Kidney (tissue), 22 donors: ENCODE measurements at places on chromosomes 11 and 22. TPM values are rescaled to one million over a fixed set of nuclear protein-coding genes. Genes with fewer than 3 reads are reported as not detected.

PDHX gene
- polyA plus RNA-seq: 29.6 TPM

DNA sequence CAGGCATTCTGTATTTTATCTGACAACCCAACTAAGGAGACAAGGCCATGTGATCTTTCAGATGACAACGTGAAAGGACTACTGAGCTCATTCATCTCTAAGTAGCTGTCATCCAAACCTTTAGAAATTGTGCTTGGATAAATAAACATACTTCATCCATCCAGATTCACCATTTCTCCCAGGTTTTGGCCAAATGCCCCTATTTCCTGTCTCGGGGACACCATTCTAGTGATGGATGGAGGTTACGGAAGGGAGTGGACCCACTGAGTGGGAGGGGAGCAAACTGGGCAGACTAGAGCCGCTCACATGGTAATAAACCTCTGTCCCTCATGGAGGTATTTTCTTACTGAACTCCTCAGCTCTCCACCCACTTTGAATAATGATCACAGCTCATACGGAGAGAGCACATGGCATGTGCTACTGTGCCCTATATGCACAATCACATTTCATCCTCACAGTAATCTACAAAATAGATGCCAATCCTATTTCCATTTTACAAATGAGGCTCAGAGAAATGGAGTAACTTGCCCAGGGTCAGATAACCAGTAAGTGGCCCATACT lies 114.4 kb downstream of the SLC1A2 start:
- no peak for DNase-seq

ABCC8 gene
- 3.2 TPM for polyA plus RNA-seq

GRCh38 chr11:68552542-68552941 lies 92.0 kb downstream of the PPP6R3 start:
- no peak for DNase-seq

- DNase-seq: no peak
Observed at GRCh38 chr11:59667812-59668187, 1.0 kb downstream of the PATL1 start.

GRCh38 chr11:125211191-125211947 lies 46.8 kb downstream of the PKNOX2 start:
- DNase-seq: no peak

DNA sequence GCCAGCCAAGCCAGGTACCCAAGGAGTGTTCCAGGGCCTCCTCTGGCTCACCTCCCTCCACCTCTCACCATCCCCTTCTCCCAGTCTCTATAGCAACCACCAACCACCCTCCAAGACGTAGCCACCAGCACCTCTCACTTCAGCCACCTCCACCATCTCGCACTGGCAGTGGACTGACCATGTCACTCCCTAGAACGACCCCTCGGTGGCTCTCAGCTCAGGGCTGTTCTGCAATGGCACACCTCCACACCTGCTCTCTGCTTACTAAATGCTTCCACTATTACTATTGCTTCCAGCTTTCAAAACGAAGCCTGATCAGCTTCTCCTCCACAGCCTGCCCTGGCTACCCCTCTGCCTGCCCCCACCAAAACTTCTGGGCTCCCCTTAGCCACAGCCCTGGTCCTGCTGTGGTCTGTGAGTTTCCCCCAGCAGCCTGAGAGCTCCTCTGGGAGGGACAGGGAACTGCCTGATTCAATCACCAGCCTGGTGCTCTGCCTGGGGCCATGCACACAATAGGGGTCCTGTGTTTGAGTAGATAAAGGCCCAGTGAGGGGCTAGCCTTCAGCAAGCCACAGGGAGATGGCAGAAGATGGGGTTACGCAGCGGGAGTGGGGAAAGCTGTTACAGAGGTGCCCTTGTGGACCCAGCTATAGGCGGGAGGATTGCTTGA lies 17.5 kb upstream of the CBX7 start:
- no peak for DNase-seq

- DNase-seq: no peak
Observed at GRCh38 chr11:68351450-68352275, 39.3 kb downstream of the LRP5 start.

- no peak for DNase-seq
Observed at GRCh38 chr11:98940913-98941312, 79.8 kb upstream of the CNTN5 start.

DNA sequence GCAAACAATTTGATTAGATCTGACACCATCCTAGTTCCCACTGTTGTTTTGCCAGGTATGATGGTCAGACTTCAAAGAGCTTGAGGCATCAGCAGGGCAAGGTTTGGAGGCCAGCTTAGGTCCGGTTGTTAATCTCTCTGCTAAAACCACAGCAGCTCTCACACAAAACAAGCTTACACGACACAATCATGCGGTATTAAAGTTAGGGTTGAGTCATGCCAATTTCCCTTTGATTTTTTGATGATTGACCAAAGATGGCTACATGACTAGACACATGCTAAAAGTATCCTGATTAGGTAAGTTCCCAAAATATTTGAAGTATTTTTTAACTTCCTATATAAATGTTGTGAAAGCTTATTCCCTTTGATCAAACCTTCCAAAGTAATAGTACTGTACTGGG lies 145.9 kb downstream of the ELP4 start:
- DNase-seq: no peak

- DNase-seq: no peak
Observed at GRCh38 chr11:106840947-106841346, 177.3 kb downstream of the GUCY1A2 start.

TEX54 gene
- not detected for polyA plus RNA-seq

GUCY1A2 gene
- polyA plus RNA-seq: 0.75 TPM

DNA sequence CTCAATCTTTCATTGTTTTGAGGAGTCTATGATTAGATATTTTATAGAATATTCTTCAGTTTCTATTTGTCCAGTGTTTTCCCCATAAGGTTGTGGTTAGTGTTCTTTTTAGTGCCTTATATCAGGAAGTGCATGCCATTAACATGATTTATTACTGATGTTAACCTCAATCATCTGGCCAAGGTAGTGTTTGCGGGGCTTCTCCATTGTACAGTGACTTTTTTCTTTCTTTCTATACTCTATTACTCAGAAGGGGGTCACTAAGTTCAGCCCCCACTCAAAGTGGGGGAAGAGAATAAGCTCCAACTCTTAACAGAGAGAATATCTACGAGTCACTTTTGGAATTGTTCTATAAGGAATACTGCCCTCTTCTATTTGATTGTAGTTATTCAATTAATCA lies 415.8 kb downstream of the DYNC2H1 start:
- DNase-seq: no peak

CRY2 gene
- 20.7 TPM for polyA plus RNA-seq

- no peak for DNase-seq
Observed at GRCh38 chr22:24450610-24451009, 23.2 kb downstream of the ADORA2A start.
